NCI-H1105 (cell line): ENCODE measurements at places on chromosomes 5 and 9.

GRCh38 chr5:95826949-95827891, 4.7 kb upstream of the GLRX start:
- no peak for DNase-seq

GRCh38 chr9:121453232-121453892, 46.3 kb downstream of the GGTA1 start:
- DNase-seq: no peak

DNA sequence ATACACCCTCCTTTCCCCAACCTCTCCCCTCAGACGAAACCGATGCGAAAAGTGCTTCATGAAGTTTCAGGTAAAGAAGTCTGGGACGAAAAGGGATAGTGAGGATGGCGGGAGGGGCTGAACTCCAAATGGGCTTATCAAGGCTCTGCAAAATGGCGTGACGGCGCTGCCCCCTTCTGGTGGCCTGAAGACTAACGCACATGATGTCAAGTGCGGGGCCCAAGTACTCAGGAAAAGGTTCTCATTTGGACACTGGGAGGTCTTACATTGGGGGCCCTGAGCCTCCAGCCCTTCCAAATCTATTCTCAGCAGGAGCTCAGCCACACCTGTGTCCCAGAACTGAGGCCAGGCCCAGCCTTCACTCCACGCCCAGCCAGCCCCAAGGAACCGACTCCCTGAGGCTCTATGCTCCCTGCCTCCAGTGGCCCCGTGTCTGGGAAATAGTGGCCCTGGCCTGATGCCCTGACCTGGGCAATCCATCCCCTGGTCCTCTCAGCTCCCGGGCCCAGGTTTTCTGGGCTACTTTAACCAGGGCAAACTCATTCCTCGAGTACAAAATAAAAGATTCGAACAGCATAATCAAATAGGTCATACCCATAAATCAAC, 119.9 kb downstream of the KCNIP1 start:
- DNase-seq: no peak

DNA sequence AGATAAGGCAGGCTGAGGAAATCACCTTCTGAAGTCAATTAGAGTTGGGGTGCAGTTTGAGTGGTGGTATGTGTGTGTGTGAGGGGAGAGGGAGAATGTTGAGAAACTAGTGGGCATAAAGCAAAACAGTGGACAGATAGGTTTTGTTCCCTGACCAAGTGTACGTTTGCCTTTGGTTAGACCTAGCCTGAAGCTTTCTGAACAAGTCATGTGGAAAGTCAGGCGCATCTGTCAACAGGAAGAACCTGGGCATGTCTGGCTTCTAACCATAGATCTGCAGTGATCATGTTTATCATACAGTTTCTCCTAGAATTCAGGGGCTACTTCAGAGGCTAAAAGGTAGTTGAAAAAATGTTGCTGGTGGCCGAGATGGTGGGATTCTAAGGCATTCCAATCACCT, 143.2 kb upstream of the PCA3 start:
- DNase-seq: no peak

DNA sequence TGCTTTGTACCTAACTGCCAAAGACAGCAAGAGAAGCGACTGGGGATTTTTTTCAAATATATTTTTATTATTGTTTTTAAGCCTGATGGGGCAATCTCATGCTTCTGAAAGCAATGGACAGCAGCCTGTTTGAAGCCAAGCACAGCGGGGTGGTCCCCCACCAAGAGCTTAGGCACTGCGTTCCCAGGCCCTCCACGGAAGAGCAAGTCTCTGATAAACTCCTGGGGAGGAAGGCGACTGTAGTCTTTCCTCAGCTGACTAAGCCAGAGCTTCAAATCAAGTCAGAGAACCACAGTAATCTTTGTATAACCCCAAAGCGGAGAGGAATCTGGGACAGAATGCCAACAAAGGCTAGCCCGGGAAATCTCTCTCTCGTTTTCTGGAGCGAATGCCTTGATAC, 54.4 kb downstream of the ARSB start:
- DNase-seq: no peak

DNA sequence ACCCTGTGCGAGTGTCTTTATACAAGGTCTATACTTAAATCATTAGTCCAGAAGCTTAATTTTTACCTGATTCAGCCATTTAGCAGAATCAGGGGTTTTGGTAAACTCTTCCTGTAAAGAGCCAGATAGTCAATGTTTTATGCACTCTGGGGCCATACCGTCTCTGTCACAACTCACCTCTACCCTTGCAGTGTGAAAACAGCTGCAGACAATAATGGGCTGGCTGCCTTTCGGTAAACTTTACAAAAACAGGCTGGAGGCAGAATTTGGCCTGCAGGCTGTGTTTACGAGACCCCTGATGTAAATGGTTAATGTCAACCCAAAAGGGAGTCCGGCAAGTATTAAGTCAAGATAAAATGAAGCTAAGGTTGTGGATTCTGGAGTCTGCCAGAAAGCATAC, 32.8 kb downstream of the SMARCA2 start:
- DNase-seq: no peak

GRCh38 chr9:86341007-86341491, 13.2 kb downstream of the TUT7 start:
- no peak for DNase-seq

GRCh38 chr5:79692596-79692995, 3.0 kb downstream of the CMYA5 start:
- DNase-seq: no peak

DNA sequence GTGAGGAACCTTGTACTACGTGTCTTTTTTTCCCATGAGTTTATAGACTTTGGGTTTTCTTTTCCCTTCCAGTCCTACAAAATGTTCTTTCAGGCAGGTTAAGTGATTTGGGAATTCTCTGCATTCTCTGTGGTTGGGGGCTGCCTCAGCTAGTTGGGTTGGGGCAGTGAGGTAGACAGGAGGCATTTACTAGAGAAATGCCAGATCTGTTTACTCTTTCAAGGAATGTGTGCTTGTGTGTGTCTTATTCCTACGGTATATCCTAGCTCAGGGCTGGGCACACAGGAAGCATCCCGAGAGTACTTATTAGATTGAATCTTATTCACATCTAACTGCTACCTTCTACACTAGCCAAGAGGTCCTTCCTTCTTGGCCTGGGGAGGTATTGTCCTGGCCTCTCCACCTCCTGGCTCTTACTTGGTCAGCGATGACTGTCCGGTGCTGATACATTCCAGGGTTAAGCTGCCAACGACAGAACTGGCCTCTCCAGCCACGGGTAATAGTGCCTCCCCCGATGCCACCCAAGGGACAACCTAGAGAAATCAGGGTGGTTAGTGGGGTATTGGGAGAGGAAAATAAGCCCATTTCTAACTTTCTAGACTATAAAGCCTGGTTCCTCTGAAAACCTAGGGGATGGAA, 5.0 kb downstream of the GBA2 start:
- DNase-seq: no peak

DNA sequence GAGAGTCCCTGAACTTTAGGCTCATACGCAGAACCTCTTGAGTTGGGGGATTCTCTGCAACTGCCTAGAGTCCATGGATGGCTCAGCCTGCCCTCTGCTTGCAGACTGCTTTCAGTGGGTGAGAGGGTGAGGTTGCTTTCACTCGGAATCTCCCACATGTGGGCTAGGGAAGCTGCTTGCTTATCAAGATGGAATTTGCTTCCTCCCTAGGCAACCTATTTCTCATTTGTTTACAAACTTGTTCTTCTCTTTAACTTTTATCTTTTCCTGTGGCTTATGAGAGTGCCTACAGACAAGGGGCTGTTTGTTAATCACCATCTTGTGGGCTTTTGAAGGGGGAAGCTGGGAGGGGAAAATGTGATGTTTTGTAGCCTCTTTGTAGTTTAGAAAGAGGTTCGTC, 10.0 kb downstream of the TLE4 start:
- DNase-seq: no peak

DNA sequence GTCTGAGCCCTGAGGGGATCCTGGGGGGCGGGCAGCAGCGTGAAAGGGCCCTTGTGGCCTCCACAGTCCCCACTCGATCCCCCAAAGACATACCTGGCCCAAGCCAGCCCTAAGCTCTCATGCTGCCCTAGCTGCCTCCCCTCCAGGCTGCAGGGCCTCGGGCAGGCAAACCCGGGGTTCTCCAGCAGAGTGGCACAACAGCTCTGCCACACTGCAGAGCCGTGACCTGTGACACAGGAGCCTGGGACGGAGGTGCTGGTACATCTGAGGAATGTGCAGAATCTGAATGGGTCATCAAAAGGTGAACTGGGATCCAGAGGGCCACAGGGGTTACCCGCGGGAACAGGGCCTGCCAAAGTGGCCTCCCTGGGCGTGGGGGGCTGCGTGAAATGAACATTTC, 163.2 kb downstream of the DAB2IP start:
- no peak for DNase-seq

DNA sequence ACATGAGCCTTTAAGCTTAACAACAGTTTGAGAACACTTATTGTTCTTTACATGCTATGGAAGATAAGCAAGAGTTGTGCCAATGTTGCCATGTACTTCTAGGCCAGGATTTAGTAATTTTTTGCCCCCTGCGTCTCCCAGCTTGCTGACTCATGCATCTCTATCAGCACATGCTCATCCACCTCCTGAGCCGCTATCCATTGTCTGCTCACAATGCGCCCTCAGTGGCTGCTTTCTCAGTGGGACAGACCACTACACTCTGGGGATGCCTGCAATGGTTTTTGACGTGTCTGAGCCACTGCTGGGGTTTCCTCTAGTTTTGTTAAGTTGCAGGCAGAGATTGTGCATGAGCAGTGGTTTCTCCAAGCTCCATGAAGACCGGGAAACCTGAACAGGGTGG, 50.9 kb upstream of the PHF2 start:
- no peak for DNase-seq
